Stimulated activated CD4-positive, alpha-beta T cell treated with anti-CD3 and anti-CD28 coated beads, Interleukin-2, amount 100 ng/mL, for 48 hours (primary cell): ENCODE measurements at places on chromosomes 1 and 21.

GRCh38 chr1:34460193-34460592, 283.5 kb downstream of the C1orf94 start:
- peak; percentile 54 for DNase-seq

GRCh38 chr21:28938726-28939125, 54.0 kb downstream of the LTN1 start:
- no peak for DNase-seq

DNA sequence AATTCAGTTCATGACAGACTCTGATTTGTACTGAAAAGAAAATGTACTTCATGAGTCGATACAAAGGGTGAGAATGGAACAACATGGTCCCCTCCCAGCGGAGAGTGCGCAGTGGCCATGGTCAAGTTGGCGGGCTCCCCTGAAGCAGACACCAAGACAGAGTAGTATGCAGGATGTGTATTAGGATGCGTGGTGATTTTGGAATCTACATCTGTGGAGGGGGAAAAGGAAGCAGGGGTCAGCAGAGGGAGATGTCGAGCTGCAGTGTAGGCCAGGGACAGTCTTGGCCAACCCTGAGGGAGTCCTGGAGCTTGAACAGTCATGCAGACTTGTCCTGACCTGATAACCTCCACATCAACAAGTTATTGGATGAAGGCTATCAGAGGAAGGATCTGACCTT, 481.0 kb downstream of the OMA1 start:
- no peak for DNase-seq

DNA sequence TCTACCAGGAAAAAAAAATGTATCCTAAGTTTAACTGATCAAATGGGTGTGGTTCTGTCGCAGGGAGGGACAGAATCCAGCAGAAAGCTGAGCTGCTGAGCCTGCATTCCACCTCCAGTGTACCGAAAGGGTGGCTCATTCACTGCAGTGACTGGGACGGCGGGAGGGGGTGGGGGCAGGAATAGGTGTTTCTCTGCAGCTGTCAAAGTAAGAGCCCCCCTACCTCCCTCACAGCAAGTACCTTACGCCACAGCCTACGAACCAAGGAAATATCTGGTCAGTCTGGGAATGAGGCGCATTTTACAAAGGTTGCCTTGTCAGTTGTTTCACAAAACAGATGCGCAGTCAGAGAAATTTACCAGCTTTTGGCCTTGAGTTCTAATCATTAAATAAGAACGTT, 1.7 kb downstream of the S100B start:
- DNase-seq, result no peak

GRCh38 chr1:3610527-3611169, 660 bp downstream of the MEGF6 start:
- DNase-seq, result no peak

DNA sequence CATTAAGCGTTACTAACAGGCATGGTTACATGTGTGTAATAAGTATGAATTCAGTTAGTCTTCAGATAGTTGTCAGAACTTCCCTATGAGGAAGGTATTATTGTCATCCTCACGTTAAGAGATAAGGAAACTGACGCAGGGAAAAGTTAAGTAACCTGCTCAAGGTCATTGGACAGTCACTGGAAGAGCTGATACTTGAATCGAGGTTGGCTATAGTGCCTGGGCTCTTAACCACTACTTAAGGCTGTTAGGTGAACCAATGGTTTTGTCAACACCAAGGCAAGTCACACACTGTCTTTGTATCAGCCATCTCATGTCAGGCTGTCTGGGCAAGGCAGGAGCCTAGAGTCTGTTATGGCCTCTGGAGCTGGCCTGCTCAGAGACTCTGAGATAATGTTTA, 16.2 kb downstream of the MFSD2A start:
- no peak for DNase-seq

- no peak for DNase-seq
Observed at GRCh38 chr1:7388488-7389185, 382.5 kb upstream of the VAMP3 start.

GRCh38 chr1:22428672-22429071, 23.0 kb upstream of the ZBTB40 start:
- DNase-seq, result no peak

DNA sequence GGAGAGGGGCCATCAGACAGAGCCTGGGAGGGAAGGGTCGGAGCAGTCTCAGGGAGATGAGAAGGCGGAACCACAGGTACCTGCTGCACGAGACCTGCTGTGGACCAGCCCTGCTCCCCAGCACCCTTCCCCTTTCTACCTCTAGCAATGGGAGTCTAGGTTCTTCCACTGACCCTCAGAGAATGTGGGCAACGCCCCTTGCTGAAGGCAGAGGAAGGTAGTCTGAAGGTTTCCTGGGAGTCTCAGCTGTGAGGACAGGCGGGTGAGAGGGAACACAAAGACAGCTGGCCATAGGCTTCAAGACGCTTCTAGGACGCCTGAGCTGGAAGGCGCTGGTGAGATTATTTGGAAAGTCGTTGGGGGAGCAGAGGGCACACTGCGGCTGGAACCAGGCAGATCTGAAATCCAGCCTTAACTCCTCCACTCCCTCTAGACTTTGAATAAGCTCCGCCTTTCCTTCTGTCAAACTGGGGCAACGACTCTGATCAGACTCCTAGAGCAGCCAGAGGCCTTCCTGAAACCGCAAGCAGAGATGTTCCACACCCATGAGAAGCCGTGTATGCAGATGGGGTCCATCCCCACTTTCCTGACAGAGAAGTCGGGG, 18.1 kb downstream of the SLC45A3 start:
- DNase-seq, result no peak

DNA sequence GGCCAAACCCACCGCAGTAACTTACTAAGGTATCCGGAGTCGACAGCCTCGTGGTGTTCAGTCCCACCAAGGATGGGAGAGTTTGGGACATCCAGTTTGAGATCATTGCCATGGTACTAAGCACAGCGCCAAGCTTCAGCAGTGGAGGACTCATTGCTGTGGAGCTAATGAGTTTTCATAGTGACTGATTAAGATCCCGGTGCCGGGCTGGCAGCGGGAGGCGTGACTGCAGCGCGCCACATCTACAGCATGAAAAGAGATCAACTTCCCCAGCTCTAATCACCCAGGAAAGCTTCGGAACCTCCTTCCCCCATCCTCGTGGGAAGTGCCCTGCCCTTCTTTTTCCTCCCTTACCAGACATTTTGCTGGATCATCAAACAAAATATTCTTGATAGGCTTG, 149.9 kb downstream of the OLFM3 start:
- DNase-seq, result no peak

DNA sequence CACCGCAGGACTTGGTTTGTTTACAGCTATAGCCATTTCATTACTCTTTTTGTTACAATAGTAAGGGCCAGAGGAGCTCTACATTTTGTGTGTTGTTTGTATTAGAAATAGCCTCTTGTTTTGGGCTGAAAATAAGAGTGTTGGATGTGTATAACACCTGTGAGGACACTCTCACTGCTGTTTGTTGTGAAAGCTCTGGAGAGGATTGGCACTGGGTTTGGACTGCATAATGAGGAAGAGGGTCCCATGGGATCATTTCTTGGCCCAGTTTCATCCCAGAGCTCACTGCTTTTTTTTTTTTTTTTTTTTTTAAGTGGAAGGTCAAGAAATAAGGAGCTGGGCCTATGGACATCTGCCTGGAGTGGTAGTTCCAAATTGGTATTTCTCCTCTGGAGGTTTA, 61.6 kb upstream of the KIAA0040 start:
- no peak for DNase-seq

DNA sequence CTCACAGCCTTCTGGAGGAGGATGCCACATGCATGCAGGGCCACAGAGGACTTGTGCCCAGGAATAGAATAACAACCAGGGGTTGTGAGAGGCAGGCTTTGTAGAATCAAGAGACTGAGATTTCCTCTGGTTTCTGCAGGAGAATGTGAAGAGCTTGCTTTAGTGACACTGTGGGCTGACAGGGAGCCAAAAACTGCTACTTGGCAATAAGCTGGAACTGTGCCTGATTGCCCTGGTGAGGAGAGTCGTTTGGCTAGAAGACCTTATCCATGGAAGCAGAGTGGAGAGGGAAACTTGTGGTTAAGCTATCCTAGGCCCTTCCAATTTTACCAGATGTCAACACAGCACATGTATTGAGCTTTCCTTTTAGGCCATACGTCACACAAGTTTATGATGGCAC, 902.1 kb downstream of the MRPL39 start:
- DNase-seq, result no peak

GRCh38 chr1:55635856-55636255, 420.7 kb upstream of the USP24 start:
- DNase-seq, result no peak

DNA sequence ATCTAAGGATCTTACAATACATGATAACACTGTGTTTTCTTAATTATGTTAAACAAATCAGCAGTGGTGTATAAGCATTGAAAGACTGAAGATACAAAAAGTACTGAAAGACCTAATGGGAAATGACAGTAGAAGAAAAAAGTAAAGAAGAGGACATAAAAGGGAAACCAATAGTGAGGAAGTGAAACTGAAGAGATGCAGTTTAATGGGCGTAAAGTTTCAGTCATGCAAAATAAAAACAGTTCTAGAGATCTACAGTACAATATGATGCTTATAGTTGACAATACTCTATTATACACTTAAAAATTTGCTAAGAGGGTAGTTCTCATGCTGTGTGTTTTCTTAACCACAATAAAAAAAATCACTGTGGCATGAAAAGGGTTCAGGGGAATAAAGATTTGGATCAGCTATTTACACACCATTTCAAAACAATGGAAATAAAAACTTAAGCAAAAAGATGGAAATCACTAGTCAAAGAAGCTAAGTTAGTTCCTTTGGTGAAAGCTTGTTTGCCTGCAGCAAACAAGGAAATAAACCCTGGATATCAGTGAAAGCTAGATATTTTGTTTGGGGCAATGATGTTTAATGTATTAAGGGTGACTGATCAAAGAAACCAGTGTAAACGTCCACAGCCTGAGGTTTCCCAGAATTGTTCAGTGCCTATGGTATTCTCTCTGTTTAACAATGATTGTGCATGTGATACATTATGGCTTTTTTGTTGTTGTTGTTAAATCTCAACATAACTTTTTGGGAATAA, 1160.8 kb upstream of the ADGRL2 start:
- DNase-seq, result no peak

GRCh38 chr1:243260221-243260880, 4.5 kb downstream of the SDCCAG8 start:
- DNase-seq, result no peak

DNA sequence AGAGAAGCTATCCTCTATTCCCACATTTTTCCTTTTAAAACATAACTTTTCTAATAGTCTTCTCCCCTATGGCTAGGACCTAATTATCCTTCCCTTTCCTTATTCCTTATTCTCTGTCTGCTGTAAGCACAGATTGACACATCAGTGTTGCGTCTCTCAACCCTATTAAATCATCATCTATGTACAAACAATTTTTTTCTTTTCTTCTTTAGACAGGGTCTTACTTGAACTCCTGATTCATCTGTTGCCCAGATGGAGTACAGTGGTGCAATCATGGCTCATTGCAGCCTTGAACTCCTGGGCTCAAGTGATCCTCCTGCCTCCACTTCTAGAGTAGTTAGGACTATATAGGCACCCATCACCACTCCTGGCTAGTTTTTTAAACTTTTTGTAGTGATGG, 8.3 kb downstream of the KLHDC9 start:
- no peak for DNase-seq

- DNase-seq, result no peak
Observed at GRCh38 chr1:91793189-91793588, 92.8 kb downstream of the TGFBR3 start.

- DNase-seq, result no peak
Observed at GRCh38 chr1:10529765-10530164, 55.0 kb downstream of the PEX14 start.

- no peak for DNase-seq
Observed at GRCh38 chr1:70140343-70140742, 65.0 kb downstream of the LRRC40 start.
